ENCODE measurements at places on chromosomes 4 and X.

DNA sequence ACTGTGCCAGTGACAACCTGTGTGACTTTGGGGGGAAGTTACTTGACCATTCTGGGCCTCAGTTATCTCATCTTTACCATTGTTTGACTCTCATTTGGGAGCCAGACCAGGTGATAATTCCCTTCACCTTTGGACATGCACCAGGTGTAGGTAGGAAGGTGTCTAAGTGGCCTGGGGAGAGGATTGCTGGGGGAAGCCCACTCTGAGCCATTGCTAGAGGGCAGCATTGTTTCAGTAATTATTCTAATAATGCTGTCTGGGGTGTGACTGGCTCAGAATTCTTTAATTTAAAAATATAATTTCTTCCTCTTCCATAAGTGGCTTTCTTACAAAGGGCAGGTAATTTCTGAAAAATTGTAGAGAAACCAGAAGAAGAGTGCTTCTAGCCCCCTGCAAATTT, 104.3 kb downstream of the RTL9 start:
- H3K36me3 ChIP-seq, result no peaks in the 10 kb centered on the region
- no peaks in the 10 kb centered on the region for H3K4me1 ChIP-seq
- no peak overlapping the region for H3K27ac ChIP-seq
- peaks cover 4% of the 10 kb centered on the region for H3K27me3 ChIP-seq

- no peak overlapping the region for H3K27ac ChIP-seq
- no peaks in the 10 kb centered on the region for H3K36me3 ChIP-seq
- DNase-seq, result no peak
- H3K27me3 ChIP-seq, result no peaks in the 10 kb centered on the region
- no peak overlapping the region for H3K4me3 ChIP-seq
- H3K4me1 ChIP-seq, result no peaks in the 10 kb centered on the region
These were observed 1422.0 kb downstream of the ADGRL3 start for GRCh38 chr4:62622089-62622488.

DNA sequence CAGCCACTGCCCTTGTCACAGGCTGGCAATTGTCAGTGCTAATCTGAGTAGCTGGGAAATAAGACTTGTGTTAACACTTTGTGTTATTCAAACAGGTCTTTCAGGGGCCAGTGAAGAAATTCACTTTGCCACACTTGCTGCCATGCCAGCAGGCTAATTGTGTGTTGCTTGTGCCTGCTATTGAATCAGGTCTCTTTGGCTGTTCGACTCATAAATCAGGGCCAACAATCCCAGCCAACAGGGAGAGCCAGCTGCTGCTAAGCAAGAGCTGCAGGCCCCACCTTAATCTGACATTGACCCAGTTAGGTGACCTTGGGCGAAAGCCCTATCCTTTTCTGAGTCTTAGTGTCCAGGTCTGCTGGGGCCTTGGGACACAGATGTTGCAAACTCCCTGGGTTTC, 28.1 kb upstream of the MAMLD1 start:
- H3K4me1 ChIP-seq, result peaks cover 39% of the 10 kb centered on the region
- no peak for DNase-seq
- no peak overlapping the region for H3K4me3 ChIP-seq

- H3K4me3 ChIP-seq, result no peak overlapping the region
- no peak for DNase-seq
- H3K27me3 ChIP-seq, result no peaks in the 10 kb centered on the region
- no peak overlapping the region for H3K27ac ChIP-seq
These were observed 160.9 kb upstream of the GIMD1 start for GRCh38 chr4:106529348-106530023.

GRCh38 chrX:51608126-51608525, 10.6 kb downstream of the CENPVL3 start:
- H3K36me3 ChIP-seq, result no peaks in the 10 kb centered on the region
- no peak overlapping the region for H3K27ac ChIP-seq
- peaks cover 3% of the 10 kb centered on the region for H3K27me3 ChIP-seq
- no peaks in the 10 kb centered on the region for H3K4me1 ChIP-seq
- no peak overlapping the region for H3K4me3 ChIP-seq

DNA sequence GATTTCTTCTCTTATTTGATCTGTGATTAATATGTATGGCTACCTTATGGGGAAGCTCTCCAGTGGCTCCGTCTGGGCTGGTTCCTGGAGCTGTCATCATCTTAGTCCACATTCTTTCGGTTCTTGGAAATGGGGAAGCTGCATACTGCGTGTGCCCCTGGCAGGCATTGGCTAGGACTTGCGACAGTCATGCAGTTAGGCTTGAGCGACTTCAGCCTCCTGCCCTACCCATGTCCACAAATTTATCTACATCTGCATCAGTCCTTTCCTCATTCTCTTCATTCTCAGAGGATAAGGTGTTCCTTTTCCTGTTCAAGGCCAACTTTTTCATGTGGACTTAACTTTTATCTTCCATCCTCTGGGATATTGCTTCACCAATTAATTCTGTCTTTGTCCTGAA, 214.2 kb downstream of the RELL1 start:
- DNase-seq, result no peak
- H3K27me3 ChIP-seq, result no peaks in the 10 kb centered on the region
- H3K4me1 ChIP-seq, result no peaks in the 10 kb centered on the region
- no peak overlapping the region for H3K27ac ChIP-seq
- H3K4me3 ChIP-seq, result no peak overlapping the region

DNA sequence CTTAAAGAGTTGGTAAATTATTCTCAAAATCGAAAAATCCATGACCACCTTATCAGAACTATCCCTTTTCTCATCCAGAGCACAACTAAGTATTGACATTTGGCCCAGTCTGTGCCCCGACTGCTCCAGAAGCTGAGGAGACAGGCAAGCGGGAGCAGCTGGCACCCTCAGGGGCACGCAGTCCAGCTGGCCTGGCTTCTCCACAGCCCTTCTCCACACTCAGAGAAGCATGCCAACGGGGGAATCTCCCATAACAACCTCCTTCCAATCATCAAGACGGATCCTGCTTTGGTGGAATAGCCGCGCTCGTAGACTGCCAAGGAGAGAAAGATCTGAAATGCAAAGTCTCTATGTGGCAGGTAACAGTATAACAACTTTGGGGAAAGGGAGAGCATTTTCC, 85.4 kb downstream of the AFAP1 start:
- H3K27me3 ChIP-seq, result no peaks in the 10 kb centered on the region
- no peak overlapping the region for H3K4me3 ChIP-seq
- H3K4me1 ChIP-seq, result peaks cover 27% of the 10 kb centered on the region
- no peak for DNase-seq
- peaks cover 32% of the 10 kb centered on the region for H3K36me3 ChIP-seq

- DNase-seq, result no peak
- H3K27ac ChIP-seq, result no peak overlapping the region
- peaks cover 25% of the 10 kb centered on the region for H3K4me1 ChIP-seq
- H3K36me3 ChIP-seq, result peaks cover 12% of the 10 kb centered on the region
These were observed 5.1 kb downstream of the PSAPL1 start for GRCh38 chr4:7429601-7430078.

DNA sequence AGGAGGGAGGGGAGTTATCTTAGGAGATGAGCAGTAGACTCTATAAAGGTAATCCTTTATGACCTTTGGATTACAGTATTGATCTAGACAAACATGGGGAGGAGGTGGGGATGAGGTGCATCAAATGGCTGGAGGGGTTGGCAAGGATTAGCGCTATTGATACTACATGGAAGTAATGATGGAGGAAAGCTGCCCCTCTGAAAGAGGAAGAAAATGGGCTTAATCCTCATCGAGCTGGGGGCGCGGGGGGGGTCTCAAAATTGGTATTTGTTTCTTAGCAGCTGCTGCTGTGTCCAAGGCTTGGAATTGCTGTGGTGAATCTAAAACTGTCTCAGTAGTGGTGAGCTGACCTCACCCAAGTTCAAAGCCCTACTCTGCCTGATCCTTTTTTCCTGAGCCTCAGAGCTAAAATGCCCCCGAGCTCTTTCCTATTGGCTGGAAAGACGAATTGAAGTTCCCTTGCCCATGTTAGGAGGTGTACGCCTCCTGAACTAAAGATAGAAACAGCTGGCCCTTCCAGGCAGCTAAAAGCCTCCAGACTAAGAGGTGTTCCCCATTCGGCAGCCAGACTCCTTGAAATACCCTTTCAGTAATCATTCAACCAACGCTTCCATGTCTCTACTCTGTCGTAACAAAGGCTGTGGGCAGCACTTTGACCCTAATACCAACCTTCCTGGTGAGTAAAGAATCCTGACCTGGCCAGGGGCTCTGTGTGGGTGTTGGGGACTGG, at the start of gene ITGB1BP2:
Gene ITGB1BP2 (plus strand): TSS at position 556 of the 730 bp plus-strand sequence. CDS start 57 bp downstream, at position 613.
- no peak within 1 kb of the TSS for H3K4me3 ChIP-seq
- peaks cover 14% of the 10 kb centered on the region for H3K36me3 ChIP-seq
- H3K4me1 ChIP-seq, result no peaks in the 10 kb centered on the region
- H3K27me3 ChIP-seq, result no peaks in the 10 kb centered on the region
- H3K27ac ChIP-seq, result no peak within 1 kb of the TSS
- peak; percentile 9 for DNase-seq

- no peaks in the 10 kb centered on the region for H3K36me3 ChIP-seq
- H3K4me1 ChIP-seq, result peaks cover 8% of the 10 kb centered on the region
- no peak for DNase-seq
- no peak overlapping the region for H3K27ac ChIP-seq
- no peaks in the 10 kb centered on the region for H3K27me3 ChIP-seq
These were observed 22.4 kb downstream of the AFF1 start for GRCh38 chr4:86957215-86957614.

DNA sequence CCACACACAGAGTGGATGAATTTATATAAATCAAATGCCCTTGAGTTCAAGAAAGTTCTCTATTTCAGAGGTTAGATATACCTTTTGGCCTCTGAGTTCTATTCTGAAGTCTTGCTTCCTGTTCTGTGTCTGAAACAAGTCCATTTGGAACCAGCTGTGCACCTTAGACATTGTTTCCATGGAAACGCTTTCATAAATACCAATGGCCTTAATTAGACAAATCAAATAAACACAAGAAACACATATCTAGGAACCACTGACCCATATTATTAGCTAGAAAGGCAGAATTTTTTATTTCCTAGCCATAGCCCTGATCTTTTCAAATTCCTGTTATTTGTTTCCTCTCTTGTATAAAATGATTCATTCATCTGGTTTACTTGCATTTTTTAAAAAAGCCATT, 8.4 kb upstream of the C4orf54 start:
- no peaks in the 10 kb centered on the region for H3K27me3 ChIP-seq
- no peaks in the 10 kb centered on the region for H3K4me1 ChIP-seq
- no peak overlapping the region for H3K27ac ChIP-seq
- H3K4me3 ChIP-seq, result no peak overlapping the region
- DNase-seq, result no peak
- H3K36me3 ChIP-seq, result no peaks in the 10 kb centered on the region

GRCh38 chr4:184750926-184751584, 17.2 kb upstream of the CENPU start:
- peaks cover 8% of the 10 kb centered on the region for H3K36me3 ChIP-seq
- DNase-seq, result no peak
- no peak overlapping the region for H3K4me3 ChIP-seq
- no peaks in the 10 kb centered on the region for H3K4me1 ChIP-seq

GRCh38 chrX:1202251-1202650, 10.2 kb downstream of the CRLF2 start:
- no peak overlapping the region for H3K27ac ChIP-seq
- no peaks in the 10 kb centered on the region for H3K27me3 ChIP-seq
- no peaks in the 10 kb centered on the region for H3K36me3 ChIP-seq
- H3K4me3 ChIP-seq, result no peak overlapping the region
- H3K4me1 ChIP-seq, result peaks cover 6% of the 10 kb centered on the region

- H3K4me3 ChIP-seq, result no peak overlapping the region
- no peaks in the 10 kb centered on the region for H3K36me3 ChIP-seq
- no peaks in the 10 kb centered on the region for H3K4me1 ChIP-seq
- H3K27ac ChIP-seq, result no peak overlapping the region
- peaks cover 18% of the 10 kb centered on the region for H3K27me3 ChIP-seq
These were observed 73.9 kb downstream of the LUZP4 start for GRCh38 chrX:115363372-115363771.

DNA sequence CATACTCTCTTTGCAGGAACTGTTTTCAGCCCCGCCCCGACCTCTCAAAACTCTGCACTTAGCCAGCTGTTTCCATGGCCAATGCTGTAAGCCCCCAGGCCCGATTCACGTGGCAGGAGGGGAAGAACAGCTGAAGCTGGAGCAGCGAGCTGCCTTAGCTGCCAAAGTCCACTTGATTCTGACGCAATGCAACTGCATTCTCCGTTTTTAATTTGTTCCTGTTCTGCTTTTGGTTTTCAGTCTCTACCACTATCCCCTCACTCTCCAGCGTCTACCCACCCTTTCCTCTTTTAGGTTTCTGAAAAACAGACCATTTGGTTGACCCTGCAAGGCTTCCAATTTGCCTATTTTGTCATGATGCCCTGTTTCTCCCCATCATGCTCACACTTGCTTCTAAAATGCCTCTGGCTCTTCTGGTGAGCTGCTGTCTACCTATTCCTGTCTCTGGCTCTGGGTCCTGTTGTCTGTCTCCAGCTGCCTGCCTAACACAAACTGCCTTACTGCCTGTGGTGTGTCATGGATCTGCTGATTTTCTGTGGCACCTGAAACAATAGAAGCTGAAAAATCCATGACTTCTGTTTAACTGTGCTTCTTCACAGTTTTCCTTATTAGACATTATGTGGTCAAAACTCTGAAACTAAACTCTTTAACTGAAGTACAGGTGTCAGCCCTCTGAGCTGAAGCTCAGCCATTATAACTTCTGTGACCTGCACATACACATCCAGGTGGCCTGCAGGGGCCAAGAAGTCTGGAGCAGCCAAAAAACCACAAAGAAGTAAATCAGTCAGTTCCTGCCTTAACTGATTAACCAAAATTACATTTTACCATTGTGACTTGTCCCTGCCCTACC, 160.5 kb upstream of the AGTR2 start:
- H3K27ac ChIP-seq, result no peak overlapping the region
- H3K4me3 ChIP-seq, result no peak overlapping the region
- no peaks in the 10 kb centered on the region for H3K36me3 ChIP-seq

- no peaks in the 10 kb centered on the region for H3K4me1 ChIP-seq
- peaks cover 5% of the 10 kb centered on the region for H3K36me3 ChIP-seq
- H3K27ac ChIP-seq, result no peak overlapping the region
- DNase-seq, result peak; percentile 14
- H3K27me3 ChIP-seq, result peaks cover 43% of the 10 kb centered on the region
These were observed 16.6 kb downstream of the S100G start for GRCh38 chrX:16666541-16666940.

DNA sequence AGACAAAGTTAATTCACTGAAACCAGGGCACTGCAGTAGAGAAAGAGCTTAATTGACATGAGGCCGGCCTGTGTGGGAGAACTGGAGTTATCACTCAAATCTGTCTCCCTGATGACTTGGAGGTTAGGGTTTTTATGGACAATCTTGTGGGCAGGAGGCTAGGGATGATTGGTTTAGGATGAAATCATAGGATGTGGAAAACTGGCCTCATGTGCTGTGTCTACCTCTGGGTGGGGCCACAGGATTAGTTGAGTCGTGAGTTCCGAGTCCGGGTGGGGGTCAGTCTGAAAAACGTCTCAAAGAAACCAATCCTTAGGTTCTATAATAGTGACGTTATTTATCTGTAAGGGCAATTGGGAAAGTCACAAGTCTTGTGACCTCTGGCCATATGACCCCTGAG, 68.1 kb downstream of the UCHL1 start:
- H3K36me3 ChIP-seq, result no peaks in the 10 kb centered on the region
- no peak overlapping the region for H3K4me3 ChIP-seq
- no peaks in the 10 kb centered on the region for H3K27me3 ChIP-seq
- H3K4me1 ChIP-seq, result no peaks in the 10 kb centered on the region

- H3K36me3 ChIP-seq, result no peaks in the 10 kb centered on the region
- H3K4me1 ChIP-seq, result no peaks in the 10 kb centered on the region
- no peak for DNase-seq
- H3K27me3 ChIP-seq, result no peaks in the 10 kb centered on the region
These were observed 17.0 kb downstream of the RBMX2 start for GRCh38 chrX:130418740-130419139.
